ENCODE measurements at places on chromosomes 12 and 14.

DNA sequence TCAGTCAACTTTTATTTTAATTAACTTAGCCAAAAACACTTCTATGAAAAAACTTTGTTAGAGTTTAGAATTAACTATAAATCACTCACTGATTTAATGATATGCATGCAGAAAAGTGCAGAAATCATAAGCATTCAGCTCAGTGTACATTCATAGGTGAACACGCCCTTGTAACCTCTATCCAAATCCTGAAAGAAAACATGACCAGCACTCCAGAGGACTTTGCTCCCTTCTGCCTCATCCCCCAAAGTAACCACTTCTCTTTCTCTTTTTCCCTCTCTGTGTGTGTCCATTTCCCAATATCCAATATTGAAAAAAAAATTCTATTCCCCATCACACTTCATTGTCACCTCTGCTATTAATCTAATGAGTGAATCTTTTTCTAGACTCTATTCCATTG, 197.1 kb upstream of the FAR2 start:
- DNase-seq, result no peak

GRCh38 chr12:2247120-2247519, 194.3 kb downstream of the CACNA1C start:
- no peak for DNase-seq

GRCh38 chr12:115973066-115973465, 304.4 kb downstream of the MED13L start:
- no peak for DNase-seq

DNA sequence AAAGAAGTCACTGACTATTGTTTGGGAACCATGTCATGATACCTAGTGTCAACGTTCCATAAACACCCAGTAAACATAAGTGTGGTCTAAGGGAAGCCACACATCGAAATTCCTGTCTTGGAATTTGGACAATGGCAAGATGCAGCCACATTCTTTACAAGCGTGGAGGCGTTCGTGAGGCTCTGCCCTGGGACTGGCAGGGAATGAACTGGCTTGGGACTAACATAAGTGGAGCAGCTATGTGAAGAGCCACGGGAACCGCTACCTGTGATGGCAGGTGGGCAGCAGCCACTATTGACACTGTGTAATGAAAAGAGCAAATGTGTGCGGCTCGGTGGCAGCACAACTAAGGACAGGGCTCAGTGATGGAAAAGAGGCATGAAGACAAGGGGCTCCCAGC, 10.0 kb upstream of the NRIP2 start:
- DNase-seq, result no peak

DNA sequence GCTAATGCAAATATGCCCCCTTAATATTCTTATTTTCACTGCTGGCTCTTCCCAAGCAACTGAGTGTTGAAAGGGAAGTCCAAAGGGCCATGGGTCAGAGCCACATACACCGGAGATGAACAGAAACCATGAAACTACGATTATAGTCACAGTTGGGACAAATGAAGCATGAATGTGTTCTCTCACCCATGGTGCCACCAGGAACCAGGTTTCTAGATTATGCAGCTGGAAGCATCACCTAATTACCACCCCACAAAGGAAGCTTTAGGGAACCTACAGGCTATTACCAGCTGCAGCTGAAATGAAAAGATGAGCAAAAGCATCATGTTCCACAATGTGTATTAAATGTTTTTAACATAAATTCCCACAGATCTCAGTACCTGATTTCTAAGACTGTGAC, 15.4 kb downstream of the TMTC1 start:
- DNase-seq, result no peak

DNA sequence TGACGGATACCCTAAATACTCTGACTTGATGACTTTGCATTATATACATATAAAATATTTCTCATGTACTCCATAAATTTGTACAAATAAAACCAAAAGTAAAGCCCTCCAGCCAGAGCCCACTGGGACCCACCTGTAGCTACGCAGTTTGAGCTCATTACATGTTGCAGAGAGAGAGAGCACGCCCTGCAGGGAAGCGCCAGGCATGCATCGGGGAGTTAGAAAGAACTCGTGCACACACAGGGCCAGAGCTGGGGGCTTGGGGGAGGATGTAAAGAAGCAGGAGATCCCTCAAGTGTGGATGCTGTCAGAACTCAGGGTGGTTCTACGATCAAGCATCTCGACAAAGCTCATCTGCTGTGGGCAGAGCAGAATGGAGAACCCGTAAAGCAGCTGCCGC, 178.5 kb upstream of the RTL1 start:
- DNase-seq, result no peak
